ENCODE measurements at places on chromosomes 11 and 22.

DNA sequence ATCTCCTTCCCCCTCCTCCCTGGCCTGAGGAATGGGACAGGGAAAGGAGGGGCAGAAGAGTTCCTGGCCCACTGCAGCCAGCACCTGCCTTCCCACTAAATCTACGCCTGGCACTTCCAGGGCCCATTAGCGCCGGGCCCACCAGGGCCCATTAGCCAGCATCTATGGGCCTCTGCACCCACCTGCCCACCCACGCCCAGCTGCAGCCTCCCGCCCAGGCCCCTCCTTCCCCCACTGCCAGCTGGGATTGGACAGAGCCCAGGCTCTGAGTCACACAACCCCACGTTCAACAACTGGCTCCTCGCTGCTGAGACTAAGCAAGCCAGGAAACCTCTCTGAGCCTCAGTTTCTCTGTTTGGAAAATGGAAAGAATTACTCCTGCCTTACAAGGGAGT is 48.7 kb downstream of the CYTH4 start:
- peak; percentile 30 for DNase-seq

- DNase-seq: no peak
Measured at GRCh38 chr11:71495286-71496230, 31.5 kb upstream of the KRTAP5-7 start.

DNA sequence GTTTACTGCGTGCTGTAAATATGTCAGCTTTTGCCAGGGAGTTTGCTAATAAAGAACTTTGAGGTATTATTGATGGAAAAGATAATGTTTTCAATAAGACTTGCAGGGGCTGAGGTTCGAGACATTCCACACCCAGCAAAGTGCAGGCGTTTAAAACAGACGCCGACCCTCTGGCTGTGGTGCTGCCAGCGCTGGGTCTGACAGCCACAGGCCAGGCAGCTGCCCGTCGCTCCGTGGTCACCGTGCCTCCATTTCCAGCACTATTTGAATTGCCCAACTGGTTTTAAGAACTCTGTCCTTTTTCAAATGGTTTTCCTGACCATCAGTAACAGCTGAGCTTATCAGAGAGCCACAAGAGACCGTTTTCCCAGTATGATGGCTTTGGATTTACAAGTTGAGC is 28.1 kb upstream of the ALX4 start:
- no peak for DNase-seq

DNA sequence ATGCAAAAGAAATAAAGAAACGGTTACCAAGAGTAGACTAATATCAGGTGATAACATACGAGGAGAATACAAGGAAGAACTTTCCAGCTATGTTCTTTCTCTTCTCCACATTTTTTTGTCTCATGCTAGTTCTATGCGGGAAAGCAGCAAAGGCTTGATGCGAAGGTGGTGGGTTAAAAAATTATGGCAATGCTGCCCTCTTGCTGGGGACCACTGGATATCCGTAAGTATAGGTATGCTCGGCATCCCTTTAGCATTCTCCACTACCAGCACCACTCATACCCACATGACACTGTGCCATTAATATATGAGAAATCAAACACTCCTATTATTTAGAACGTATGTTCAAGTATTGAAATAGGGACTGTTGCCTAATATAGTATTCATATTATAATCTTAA is 776.4 kb downstream of the LRRC4C start:
- DNase-seq: no peak

DNA sequence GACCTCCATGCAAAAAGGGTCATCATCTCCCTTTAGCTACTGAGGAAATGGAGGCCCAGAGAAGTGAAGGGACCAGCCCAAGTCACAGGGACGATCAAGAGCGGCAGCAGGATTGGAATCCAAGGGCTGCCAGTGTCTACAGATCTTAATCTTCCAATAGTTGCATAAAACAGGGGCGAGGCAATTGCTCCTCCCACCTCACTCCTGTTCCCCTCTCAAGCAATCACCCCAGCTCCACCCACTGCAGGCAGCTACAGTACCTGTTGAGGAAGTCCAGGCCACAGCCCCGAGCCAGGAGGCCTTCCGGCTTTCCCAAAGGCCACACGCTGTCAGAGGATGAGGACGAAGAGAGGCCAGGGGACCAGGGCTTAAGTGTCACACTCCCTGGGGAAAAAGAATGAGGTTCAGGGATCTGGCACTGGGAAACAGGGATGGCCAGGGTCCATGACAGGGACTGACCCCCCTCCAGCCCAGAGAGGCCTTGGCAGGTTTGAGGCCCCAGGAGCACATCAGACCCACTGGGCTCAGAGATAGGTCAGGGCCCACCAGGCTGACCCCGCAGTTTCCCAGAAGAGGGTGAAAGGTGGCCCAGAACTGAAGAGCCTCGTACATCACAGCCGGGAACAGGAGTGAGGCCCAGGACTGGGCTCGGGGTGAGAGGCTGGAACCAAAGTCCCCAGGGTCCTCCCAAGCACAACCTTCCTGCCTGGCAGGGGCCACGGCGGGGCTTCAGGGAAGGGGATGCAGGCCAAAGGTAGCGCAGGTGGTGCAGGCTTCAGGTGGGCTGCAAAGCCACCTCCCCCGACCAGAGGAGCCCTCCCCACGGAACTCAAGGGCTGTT is 16.4 kb upstream of the MFNG start:
- DNase-seq: no peak

DNA sequence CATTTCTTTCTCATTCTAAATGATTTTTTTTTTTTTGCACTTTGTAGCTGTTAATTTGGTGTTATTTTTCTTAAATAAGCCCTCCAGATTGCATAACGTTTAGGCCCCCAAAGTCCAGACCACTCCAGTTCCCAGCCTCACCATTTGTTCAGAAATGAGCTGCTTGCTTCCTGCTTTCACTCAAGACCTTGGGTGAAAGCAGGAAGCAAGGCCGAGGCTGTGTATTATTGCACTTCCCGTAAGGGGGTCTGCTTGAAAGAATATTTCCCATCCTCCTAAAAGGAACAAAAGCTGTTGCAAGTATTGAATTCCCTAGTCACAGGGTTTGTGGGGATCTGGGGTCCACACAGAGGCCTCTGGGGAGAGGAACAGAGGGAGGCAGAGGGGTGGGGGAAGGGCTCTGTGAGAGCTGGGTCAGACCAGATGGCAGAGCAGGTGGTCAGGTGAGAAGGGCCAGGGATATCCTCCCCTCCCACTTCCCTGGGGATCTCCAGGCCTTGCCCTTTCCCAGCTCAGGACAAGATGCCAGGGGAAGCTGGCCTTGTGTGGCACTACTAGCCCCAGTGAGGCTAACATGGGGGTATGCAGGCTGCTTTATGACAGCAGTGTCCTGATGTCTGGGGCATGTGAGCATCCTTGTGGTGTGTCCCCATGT is 51.6 kb upstream of the MYEOV start:
- peak; percentile 29 for DNase-seq

DNA sequence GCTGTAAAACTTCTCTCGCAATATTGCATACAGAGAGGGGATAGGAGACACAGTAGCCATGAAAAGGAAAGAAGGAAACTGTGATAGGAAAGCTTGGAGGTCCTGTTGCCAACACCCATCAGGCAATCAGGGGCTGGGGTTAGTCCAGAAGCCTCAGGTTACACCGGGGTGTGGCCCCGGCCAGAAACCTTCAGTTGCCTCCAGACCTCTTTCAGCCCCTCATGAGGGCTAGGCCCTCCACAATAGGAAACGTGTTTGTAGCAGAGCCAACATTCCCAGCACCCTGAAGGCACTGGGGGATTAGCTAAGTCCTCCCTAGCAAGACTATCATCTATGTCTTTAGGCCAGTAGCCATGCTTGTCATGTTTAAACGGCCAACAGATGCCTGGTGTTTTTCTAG is 1048.0 kb upstream of the CNTN5 start:
- DNase-seq: no peak

Data from NCI-H1092 treated with DMSO at 0.1 percent for 48 hours (cell line).